ENCODE measurements at places on chromosomes 3 and 15.

- DNase-seq, result no peak
These were observed 13.3 kb upstream of the MINAR1 start for GRCh38 chr15:79418693-79419279.

GRCh38 chr3:54888873-54889272, 39.0 kb downstream of the LRTM1 start:
- peak; percentile 44 for DNase-seq

- DNase-seq, result no peak
These were observed 117.9 kb downstream of the HERC1 start for GRCh38 chr15:63715818-63716217.

- DNase-seq, result no peak
These were observed 108.0 kb upstream of the PRR20G start for GRCh38 chr3:127395663-127396355.

- DNase-seq, result peak; percentile 10
These were observed 50.4 kb downstream of the COL6A5 start for GRCh38 chr3:130395916-130396315.

GRCh38 chr3:187922704-187923416, 177.6 kb upstream of the BCL6 start:
- no peak for DNase-seq

DNA sequence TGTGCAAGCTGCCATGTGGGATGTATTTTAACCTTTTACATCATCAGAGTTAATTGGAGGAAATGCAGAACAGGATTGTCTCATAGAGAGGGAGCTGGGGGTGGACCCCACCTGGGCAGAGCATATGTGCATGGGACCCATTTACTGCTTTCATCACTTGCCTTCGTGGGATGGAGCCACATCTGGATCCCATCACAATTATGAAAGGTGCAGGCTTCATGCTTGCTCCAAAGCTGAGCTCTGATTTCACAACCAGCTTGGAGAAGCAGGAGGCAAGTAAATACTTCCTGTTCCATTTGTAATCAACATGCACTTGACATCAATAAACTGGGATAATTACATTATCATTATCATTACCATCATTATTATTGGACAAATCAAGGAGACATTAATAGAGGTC, 161.9 kb downstream of the ALDH1A2 start:
- DNase-seq, result no peak

DNA sequence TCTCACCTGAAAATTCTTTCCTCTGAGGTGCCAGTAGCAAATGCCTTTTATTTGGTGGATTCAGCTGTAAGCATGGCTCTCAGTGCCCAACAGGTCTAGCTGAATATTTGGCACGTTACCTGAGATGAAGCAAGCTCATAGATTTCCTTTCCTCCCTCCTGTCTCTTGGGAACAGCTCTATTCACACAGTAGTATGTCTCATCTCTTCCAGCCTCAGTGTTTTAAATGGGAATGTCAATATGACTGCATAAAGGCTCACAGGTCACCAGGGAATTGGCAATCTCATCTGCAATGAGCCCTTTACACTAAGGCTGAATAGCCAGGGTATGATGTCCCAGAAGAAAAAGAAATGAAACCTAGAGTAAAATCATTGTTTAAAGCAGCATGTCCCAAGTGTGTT, 733.5 kb downstream of the NTRK3 start:
- DNase-seq, result no peak

GRCh38 chr3:21944251-21944650, 193.2 kb upstream of the ZNF385D start:
- DNase-seq, result no peak

DNA sequence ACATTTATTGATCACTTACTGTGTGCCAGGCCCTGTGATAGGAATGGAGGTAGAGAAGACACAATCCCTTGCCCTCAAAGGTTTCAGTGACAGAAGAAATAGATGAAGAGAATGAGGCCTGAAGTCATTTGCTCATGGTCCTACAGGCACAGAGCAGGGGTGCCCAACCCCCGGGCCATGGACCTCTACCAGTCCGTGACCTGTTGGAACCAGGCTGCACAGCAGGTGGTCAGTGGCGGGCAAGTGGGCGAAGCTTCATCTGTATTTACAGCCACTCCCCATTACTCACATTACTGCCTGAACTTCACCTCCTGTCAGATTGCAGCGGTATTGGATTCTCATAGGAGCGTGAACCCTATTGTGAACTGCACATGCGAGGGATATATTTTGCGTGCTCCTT, 480.3 kb downstream of the LPP start:
- DNase-seq, result no peak

GRCh38 chr15:72315706-72316370, 4.1 kb downstream of the CELF6 start:
- no peak for DNase-seq
